ENCODE measurements at places on chromosomes 7 and 10.

DNA sequence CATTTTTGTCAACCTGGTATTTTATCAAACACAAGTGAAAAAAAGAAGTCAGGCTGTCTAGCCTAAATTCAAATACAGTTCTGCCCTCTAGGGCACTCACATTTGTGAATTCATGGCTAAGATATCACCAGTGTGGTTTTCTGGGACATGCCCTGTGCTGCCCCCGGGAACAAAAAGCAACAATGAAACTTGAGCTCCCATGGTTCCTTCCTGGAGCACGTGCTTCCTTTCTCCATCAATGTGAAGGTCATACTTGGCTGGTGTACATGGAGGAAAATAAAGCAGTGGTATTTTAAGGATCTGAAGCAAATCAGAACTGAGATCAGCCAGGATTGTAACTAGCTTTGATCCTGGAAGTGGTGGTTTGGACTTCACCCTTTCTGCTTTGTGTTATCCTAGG, 128.9 kb upstream of the FRMD4A start:
- peaks cover 2% of the 10 kb centered on the region for H3K36me3 ChIP-seq
- DNase-seq: no peak
- no peak overlapping the region for H3K4me3 ChIP-seq
- no peak overlapping the region for H3K27ac ChIP-seq
- peaks cover 30% of the 10 kb centered on the region for H3K27me3 ChIP-seq

- no peaks in the 10 kb centered on the region for H3K36me3 ChIP-seq
- peaks cover 13% of the 10 kb centered on the region for H3K27me3 ChIP-seq
- no peak overlapping the region for H3K27ac ChIP-seq
- no peak overlapping the region for H3K4me3 ChIP-seq
Observed at GRCh38 chr7:148185041-148185440, 405.5 kb upstream of the C7orf33 start.

DNA sequence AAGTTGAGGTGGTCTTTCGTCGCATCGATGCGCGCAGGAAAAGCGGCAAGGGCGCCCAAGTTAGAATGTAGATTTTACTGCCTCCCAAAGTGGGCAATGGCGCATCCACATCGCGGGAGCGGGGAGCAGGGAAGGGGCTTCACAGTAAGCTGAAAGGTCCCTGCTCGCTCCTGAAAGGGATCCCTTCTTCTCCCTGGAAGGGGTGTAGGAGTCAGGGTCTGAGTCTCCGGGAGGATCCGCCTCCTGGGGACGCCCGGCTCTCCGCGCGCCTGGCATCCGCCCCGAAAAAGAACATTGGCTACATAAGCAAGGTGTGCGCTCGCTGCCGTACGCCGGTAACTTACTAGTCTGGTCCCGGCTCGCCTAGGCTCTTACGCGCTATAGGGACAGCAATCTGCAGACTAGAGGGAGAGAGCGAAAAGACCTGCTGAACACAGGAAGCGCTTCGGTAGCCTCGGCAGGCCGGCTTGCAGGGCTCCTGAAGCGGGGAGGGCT, 804 bp downstream of the UNC5B start:
- H3K4me3 ChIP-seq: peak overlapping the region; percentile 66
- no peak for DNase-seq
- no peak overlapping the region for H3K27ac ChIP-seq
- H3K27me3 ChIP-seq: peaks cover 71% of the 10 kb centered on the region
- H3K36me3 ChIP-seq: peaks cover 2% of the 10 kb centered on the region

DNA sequence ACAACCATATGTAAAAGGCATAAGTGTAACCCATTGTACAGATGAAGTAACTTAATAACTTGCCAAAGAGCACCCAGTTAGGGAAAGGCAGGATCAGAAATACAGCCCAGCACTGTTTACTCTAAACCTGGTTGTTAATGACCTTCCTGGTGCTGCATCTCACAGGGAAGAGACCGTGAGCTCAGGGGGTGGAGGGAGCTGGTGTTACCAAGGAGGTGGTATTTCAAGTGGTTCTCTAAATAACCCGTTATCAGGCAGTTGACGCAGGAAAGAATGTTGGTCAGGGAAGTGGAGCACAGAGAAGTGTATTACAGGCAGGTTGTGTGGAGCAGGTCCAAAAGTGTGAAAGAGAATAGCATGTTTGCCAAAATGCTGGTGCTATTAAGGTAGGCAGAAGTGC, 4.4 kb upstream of the ST7 start:
- no peak for DNase-seq
- no peak overlapping the region for H3K4me3 ChIP-seq
- H3K4me1 ChIP-seq: peaks cover 5% of the 10 kb centered on the region
- H3K27ac ChIP-seq: no peak overlapping the region

- H3K36me3 ChIP-seq: no peaks in the 10 kb centered on the region
- no peak overlapping the region for H3K4me3 ChIP-seq
- no peaks in the 10 kb centered on the region for H3K27me3 ChIP-seq
- no peak overlapping the region for H3K27ac ChIP-seq
Observed at GRCh38 chr10:52390388-52390787, 76.3 kb downstream of the DKK1 start.

GRCh38 chr7:99124751-99125504, 19.0 kb downstream of the SMURF1 start:
- no peak for DNase-seq
- H3K27me3 ChIP-seq: no peaks in the 10 kb centered on the region
- peaks cover 3% of the 10 kb centered on the region for H3K36me3 ChIP-seq
- peaks cover 26% of the 10 kb centered on the region for H3K4me1 ChIP-seq
- no peak overlapping the region for H3K4me3 ChIP-seq
- no peak overlapping the region for H3K27ac ChIP-seq

- H3K27ac ChIP-seq: no peak overlapping the region
- H3K4me1 ChIP-seq: peaks cover 8% of the 10 kb centered on the region
- no peak for DNase-seq
- H3K4me3 ChIP-seq: no peak overlapping the region
- H3K36me3 ChIP-seq: peaks cover 15% of the 10 kb centered on the region
- no peaks in the 10 kb centered on the region for H3K27me3 ChIP-seq
Observed at GRCh38 chr10:89228146-89228545, 21.0 kb upstream of the CH25H start.

GRCh38 chr7:100875356-100875751, 451 bp downstream of the SRRT start:
- DNase-seq: no peak
- H3K36me3 ChIP-seq: peaks cover 46% of the 10 kb centered on the region
- peak overlapping the region; percentile 98 for H3K27ac ChIP-seq
- no peaks in the 10 kb centered on the region for H3K27me3 ChIP-seq
- peak overlapping the region; percentile 99 for H3K4me3 ChIP-seq

GRCh38 chr7:18626717-18627116, 131.2 kb downstream of the HDAC9 start:
- H3K27me3 ChIP-seq: no peaks in the 10 kb centered on the region
- H3K4me1 ChIP-seq: no peaks in the 10 kb centered on the region
- no peak overlapping the region for H3K4me3 ChIP-seq
- no peaks in the 10 kb centered on the region for H3K36me3 ChIP-seq
- H3K27ac ChIP-seq: no peak overlapping the region
- no peak for DNase-seq

DNA sequence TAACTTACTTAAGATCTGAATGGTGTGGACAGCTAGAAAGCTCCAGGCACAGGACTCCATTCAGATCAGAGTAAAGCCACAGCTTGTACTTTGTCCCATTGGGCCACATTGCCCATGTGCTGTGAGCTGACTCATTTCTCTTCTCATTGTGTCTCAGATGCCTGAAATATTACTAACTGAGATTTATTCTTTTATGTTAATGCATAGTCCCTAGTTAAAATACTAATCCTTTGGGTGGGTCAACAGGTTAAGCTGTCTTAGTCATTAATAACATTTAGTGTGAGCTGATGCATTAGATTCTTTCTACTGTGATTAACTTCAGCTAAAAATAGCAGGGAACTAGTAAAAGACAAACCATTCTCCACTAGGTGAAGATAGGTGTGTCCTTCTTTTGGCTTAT, 104.7 kb upstream of the ARMC3 start:
- H3K27ac ChIP-seq: no peak overlapping the region
- H3K4me3 ChIP-seq: no peak overlapping the region
- H3K4me1 ChIP-seq: no peaks in the 10 kb centered on the region

GRCh38 chr10:69312528-69312927, 34.2 kb downstream of the HK1 start:
- no peak overlapping the region for H3K27ac ChIP-seq
- H3K36me3 ChIP-seq: peaks cover 2% of the 10 kb centered on the region
- no peak overlapping the region for H3K4me3 ChIP-seq
- no peak for DNase-seq

DNA sequence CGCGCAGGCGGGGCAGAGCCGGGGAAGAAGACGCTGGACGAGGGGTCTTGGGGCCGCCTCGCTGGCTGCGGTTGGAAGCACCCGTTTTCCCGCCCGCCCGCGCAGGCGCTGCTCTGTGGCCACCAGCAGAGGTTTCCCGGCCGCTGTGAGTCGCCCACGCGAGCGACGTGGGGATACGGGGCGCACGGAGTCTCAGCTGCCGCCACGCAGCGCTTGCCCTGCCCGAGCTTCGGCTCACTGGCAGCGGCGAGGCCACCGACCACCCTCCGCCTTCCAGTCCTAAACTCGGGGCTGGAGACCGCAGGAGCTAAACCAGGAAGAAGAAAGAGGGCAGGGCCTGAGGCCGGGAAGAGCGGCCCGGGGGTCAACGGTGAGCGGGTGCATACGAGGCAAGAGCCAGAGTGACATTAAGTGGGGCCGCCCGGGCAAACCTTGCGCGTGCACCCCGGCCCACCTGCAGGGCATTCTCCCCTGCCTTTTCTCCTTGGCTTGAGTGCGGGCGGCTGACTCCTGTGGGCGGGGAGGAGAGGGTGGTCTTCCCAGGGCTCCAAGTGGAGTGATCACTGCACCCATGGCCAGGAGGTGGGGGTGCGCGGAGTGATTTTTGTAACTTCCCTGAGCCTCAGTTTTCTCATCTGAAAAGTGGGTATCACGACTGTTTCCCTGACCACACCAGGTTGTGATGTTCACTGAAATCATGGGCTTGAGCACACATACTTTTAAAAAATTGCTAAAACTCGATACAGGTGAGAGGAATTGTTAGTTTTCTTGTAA, 7.1 kb upstream of the EMX2 start:
- H3K4me1 ChIP-seq: no peaks in the 10 kb centered on the region
- H3K36me3 ChIP-seq: no peaks in the 10 kb centered on the region
- DNase-seq: no peak
- H3K27me3 ChIP-seq: peaks cover 80% of the 10 kb centered on the region
- H3K27ac ChIP-seq: no peak overlapping the region

GRCh38 chr10:78450239-78450638, 416.6 kb downstream of the RPS24 start:
- H3K27me3 ChIP-seq: peaks cover 67% of the 10 kb centered on the region
- no peak for DNase-seq
- H3K4me3 ChIP-seq: no peak overlapping the region
- no peaks in the 10 kb centered on the region for H3K4me1 ChIP-seq
- peaks cover 1% of the 10 kb centered on the region for H3K36me3 ChIP-seq

GRCh38 chr10:110746254-110746826, 102.2 kb downstream of the RBM20 start:
- peak; percentile 30 for DNase-seq
- H3K36me3 ChIP-seq: peaks cover 1% of the 10 kb centered on the region
- H3K27me3 ChIP-seq: no peaks in the 10 kb centered on the region
- peaks cover 28% of the 10 kb centered on the region for H3K4me1 ChIP-seq
- no peak overlapping the region for H3K27ac ChIP-seq

GRCh38 chr7:22992874-22993840, 20.8 kb downstream of the HYCC1 start:
- H3K4me3 ChIP-seq: no peak overlapping the region
- H3K27ac ChIP-seq: no peak overlapping the region
- peaks cover 5% of the 10 kb centered on the region for H3K36me3 ChIP-seq
- no peak for DNase-seq

DNA sequence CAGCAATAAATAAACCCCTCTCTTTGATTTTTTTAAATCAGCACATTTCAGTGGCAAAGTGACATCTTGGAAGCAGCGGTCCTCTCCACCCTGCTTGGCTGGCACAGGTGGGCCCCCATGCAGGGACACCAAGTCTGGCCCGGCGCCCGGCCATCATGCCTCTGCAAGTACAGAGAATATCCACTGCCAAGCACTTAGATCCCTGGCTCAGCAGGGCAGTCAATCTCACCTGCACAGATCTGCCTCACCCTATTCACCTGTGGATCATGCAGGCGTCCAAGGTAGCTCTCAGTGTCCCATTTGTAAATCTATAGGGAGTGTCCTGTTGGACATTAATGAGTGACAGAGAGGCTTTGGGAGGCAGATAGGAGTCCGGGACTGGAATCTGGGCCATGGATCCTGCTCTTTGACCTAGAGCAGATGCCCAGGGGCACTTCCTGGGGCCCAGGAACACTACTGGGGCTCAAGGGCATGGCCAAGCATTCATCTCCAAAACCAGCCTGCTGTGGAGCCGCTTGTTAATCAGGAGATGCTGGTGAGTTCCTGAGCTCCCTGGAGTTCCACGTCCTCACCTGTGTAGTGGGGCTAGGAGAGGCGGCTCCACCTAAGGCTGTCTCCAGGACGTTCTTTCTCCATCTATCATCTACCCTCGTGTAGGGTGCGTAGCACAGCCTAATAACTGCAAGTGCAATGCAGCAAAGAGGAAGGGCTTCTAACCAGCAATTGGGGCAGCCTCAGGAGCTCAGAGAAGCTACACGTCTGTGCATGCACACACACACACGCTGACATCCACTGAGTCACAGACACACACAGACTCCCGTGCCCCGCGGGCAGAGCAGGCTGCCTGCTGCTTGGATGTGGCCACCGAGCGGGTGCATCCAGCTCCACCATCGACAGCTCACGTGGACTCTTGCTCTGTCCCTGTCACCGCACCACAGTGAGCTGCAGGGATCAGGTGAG, 123.6 kb downstream of the OAT start:
- peaks cover 2% of the 10 kb centered on the region for H3K36me3 ChIP-seq
- no peak overlapping the region for H3K4me3 ChIP-seq
- no peaks in the 10 kb centered on the region for H3K4me1 ChIP-seq
- peaks cover 1% of the 10 kb centered on the region for H3K27me3 ChIP-seq

GRCh38 chr10:86946213-86947155, 10.9 kb downstream of the MMRN2 start:
- no peak overlapping the region for H3K27ac ChIP-seq
- DNase-seq: no peak
- peaks cover 1% of the 10 kb centered on the region for H3K36me3 ChIP-seq
- peaks cover 8% of the 10 kb centered on the region for H3K4me1 ChIP-seq

GRCh38 chr7:157786375-157787274, 449.8 kb downstream of the DNAJB6 start:
- no peak for DNase-seq
- H3K36me3 ChIP-seq: no peaks in the 10 kb centered on the region
- H3K4me3 ChIP-seq: no peak overlapping the region
- H3K27me3 ChIP-seq: peaks cover 18% of the 10 kb centered on the region
- H3K27ac ChIP-seq: no peak overlapping the region

DNA sequence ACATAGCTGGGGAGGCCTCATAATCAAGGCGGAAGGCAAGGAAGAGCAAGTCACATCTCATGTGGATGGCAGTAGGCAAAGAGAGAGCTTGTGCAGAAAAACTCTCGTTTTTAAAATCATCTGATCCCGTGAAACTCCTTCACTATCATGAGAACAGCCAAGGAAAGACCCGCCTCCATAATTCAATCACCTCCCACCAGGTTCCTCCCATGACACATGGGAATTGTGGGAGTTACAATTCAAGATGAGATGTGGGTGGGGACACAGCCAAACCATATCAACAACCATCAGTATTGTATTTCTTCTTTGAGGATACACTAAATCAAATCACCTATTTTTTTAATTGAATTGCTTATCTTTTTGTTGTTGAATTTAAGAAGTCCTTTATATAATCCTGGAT, 16.7 kb downstream of the POT1 start:
- peaks cover 8% of the 10 kb centered on the region for H3K36me3 ChIP-seq
- no peak overlapping the region for H3K4me3 ChIP-seq
- H3K27me3 ChIP-seq: no peaks in the 10 kb centered on the region
